Stimulated activated CD8-positive, alpha-beta memory T cell treated with anti-CD3 and anti-CD28 coated beads, Interleukin-4, amount 100 ng/mL, for 1 hour (primary cell): ENCODE measurements at places on chromosomes 5 and 9.

DNA sequence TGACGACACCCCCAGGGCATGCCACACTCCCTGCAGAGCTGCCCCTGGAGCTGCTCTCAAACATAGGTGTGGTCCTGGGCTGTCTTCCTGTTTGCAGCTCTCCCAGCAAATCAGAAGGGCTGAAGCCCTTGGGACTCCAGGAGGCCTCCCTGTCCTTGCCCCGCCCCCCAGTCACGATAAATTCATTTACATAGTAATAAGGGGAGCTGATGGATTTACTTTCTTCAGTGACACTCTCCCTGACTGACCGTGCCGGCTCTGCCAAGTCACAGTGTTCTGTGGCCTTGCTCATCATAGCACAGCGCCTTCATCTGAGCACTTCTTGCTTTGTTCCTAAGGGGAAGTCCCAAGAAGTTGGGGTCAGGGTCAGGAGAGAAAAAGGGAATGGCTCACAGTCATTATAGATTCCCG is 121.4 kb downstream of the ENC1 start:
- no peak for DNase-seq

GRCh38 chr9:134205672-134206310 is 41.4 kb upstream of the RNU6ATAC start:
- no peak for DNase-seq

DNA sequence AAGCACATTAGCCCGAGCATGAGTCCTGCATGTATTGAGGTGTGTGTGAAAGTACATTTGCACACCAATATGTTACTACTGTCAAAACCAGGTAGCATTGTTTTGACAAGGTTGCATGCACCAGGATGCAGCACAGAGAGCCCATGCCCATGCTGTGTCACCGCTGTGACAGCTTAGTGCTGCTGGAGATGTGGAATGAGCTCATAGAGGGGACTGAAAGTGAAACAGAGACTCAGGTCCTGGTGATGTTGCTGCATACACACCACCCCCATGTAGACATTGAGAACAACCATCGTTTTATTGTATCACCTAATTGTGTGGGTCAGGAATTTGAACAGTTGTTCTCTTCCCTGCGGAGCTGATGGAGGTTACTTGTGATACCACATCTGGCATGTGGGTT is 53.0 kb downstream of the GADD45G start:
- DNase-seq: no peak

DNA sequence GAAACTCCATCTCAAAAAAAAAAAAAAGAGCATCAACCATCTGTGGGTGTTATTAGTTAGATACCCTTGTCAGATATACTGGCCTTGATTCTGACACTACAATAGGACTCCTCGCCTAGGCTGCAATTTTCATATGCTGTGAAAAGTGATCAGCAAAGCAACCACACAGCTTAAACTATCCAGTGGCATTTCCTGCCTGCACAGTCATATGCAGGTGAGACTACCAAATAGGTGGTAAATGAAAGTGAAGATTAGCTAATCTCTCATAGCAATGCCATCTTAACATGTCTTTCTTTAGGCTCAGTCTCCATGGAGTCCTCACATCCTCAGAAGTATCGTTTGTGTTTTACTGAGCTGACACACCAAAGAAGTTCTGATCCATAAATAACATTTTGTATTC is 40.8 kb downstream of the GRAMD2B start:
- DNase-seq: no peak

GRCh38 chr9:121744002-121744686 is 92.7 kb downstream of the DAB2IP start:
- DNase-seq: no peak

DNA sequence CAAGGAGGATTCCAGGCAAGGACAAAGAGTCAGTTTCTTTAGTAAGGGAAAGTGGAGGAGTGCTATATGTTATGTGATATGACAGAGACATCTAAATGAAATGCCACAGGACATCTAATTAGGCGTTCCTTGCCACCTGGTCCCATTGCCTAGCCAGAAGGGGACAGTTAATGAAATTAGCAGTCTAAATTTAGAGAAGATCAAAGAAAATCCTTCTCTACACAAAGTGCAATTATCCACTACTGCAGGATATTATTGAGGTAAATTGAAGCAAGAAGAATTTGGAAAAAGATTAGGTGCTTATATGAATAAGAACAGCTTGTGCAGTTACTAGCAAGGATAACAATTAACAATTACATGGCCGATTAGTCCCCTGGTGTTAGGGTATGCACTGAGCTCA is 495.3 kb upstream of the NMUR2 start:
- DNase-seq: no peak
